ENCODE measurements at places on chromosomes 2 and 18. TPM values are rescaled to one million over a fixed set of nuclear protein-coding genes. Genes with fewer than 3 reads are reported as not detected.

DNA sequence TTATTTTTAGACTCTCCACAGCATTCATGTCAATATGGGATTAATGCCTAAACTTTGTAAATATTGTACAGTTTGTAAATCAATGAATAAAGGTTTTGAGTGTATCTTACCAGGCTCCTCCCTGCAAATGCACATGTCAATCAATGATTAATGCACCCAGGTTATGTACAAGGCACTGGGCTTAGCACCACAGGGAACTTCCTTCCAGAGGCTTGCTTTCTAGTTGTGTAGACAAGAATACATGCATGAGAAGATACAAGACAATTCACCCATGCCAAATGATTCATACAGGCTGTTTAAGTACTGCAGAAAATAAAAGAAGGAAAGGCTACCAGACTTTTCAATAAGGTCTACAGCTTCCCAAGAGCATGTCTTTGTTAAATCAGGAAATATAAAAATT lies 114.1 kb downstream of the MMADHC start:
- no peak overlapping the region for H3K4me3 ChIP-seq
- no peaks in the 10 kb centered on the region for H3K36me3 ChIP-seq
- no peaks in the 10 kb centered on the region for H3K27me3 ChIP-seq

DNA sequence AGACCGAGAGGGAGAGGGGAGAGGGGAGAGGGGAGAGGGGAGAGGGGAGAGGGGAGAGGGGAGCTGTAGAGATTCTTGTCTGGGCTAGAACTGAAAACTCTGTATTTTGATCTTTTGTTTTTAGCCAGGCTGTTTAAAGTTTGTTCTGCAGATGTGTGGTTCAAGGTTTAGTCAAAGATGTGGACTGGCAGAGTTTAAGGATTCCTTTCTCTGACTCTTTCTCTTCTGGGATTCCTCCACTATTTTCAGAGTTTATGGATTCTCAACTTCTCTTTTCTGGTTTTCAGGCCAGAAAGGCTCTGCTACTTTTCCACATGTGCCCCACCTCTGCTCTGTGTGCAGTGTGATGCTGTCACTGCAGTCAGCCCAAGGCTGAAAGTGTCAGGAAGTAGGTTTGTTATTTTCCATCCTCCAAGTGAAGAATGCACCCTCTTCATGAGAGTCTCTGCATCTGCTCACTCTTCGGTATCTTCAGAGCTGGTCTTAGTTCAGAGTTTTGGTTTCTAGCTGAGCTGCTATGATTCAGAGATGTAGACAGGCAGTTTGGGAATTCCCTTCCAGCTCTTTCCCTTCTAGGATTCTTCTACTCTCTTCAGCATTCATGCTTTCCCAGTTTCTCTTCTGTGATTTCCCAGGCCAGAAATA lies 130.9 kb upstream of the SMAD7 start:
- DNase-seq = no peak
- peaks cover 15% of the 10 kb centered on the region for H3K36me3 ChIP-seq
- no peak overlapping the region for H3K4me3 ChIP-seq
- peaks cover 29% of the 10 kb centered on the region for H3K4me1 ChIP-seq

DNA sequence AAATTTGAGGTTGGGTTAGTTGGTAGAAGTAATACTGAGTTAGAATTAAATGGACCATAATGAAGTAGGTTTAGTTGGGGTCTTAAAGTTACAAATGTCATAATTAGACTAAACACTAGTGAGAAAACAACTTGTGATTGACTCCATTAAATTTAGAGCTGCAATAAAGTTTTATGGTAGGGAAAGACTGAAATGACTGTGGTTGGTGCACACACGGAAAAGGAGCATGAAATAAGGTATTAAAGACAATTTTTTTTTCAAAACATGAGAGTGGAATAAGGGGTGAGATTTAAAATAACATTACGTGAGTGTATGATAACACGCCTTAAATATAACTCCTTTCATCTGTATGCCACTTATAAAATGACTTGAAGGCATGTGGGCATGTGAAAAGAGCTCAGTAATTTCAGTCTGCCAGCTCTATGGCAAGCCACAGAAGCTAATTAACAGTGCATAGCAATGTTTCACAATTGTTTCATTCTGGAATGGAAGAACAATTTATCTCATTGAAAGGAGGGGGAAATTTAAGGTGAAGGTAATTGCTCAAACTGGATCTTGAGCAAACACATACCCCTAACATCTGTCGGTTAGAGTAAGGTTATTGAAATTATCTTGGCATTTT lies 1.4 kb downstream of the FRZB start:
- H3K4me1 ChIP-seq = peaks cover 12% of the 10 kb centered on the region
- H3K4me3 ChIP-seq = no peak overlapping the region
- H3K27me3 ChIP-seq = peaks cover 64% of the 10 kb centered on the region
- no peak overlapping the region for H3K27ac ChIP-seq

DNA sequence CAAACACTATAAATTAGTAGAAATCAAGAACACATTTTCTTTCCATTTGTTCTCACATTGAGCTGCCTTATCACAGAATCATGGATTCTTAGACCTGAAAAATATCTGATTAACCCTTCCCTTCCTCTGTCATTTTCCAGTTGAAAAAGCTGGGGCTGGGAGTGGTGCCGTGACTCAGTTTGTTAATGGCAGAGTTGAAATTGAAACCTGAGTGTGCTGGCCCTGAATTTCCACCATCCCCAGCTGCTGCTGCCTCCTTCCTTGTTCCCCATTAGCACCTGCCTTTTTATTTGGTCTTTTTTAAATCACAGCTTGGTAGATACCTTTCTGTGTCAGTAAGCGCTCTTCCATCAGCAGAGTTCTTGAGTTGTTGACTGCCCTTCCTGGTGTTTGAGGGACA lies 10.6 kb downstream of the FARP2 start:
- peaks cover 2% of the 10 kb centered on the region for H3K4me1 ChIP-seq
- no peak overlapping the region for H3K4me3 ChIP-seq
- H3K27ac ChIP-seq = no peak overlapping the region
- no peaks in the 10 kb centered on the region for H3K36me3 ChIP-seq

Gene ACADL
- not detected for total RNA-seq

- DNase-seq = no peak
- H3K27me3 ChIP-seq = no peaks in the 10 kb centered on the region
- H3K27ac ChIP-seq = no peak overlapping the region
- H3K4me3 ChIP-seq = no peak overlapping the region
Observed at GRCh38 chr2:46632349-46632748, 153.0 kb downstream of the TMEM247 start.

Gene DSG1
- total RNA-seq = not detected

GRCh38 chr2:25879133-25879730 lies 945 bp upstream of the ASXL2 start:
- peak overlapping the region; percentile 99 for H3K27ac ChIP-seq
- H3K36me3 ChIP-seq = peaks cover 23% of the 10 kb centered on the region
- no peaks in the 10 kb centered on the region for H3K27me3 ChIP-seq
- no peak for DNase-seq

DNA sequence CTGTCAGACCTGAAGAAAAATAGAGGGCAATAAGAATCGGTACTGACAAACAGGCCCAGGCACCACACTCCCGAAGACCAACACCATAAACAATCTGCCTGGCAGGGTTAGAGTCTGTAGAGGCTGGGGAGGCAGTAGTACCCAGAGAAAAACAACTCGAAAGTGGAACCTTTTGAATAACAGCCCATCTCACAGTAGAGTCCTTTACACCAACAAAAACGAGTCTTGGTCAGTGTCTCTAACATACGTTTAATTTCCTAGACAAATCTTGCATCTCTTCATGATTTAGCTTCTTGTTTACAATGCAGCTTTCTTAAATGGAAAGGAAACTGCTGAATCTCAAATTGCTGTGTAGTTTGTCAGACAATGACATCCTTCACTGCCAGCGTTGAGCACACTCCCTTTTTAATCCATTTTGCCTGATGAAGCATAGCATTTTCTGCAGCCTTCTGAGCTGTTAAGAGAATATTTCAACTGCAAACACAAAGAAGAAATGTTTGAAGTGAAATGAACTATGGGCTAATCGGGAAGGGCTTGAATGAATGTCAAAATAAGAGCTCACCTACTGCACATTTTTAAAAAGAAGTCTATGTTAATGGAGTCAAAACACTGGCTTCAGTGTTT lies 73.1 kb upstream of the DSG1 start:
- no peaks in the 10 kb centered on the region for H3K4me1 ChIP-seq
- no peaks in the 10 kb centered on the region for H3K36me3 ChIP-seq
- H3K4me3 ChIP-seq = no peak overlapping the region
- H3K27me3 ChIP-seq = no peaks in the 10 kb centered on the region

DNA sequence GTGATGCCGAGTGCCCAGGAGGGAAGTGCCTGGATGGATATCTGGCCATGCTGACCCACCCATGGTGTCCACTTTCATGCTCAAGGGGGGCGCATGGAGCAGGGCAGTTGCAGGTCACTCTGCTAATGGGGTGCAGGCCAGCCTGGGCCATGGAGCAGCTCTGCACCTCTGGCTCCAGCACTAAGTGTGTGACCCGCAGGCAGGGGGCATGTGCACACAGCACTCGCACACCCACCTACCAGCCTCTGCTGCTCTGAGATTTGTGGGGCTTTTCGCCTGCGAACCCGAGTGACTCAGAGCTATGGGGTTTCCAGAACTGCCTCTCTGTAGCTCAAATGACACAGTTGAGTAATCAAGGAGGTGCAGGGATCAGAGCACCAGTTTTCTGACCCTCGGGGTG lies 66.2 kb downstream of the CYP26B1 start:
- H3K27me3 ChIP-seq = no peaks in the 10 kb centered on the region
- DNase-seq = no peak
- H3K36me3 ChIP-seq = no peaks in the 10 kb centered on the region
- H3K4me1 ChIP-seq = no peaks in the 10 kb centered on the region
- no peak overlapping the region for H3K4me3 ChIP-seq

- no peaks in the 10 kb centered on the region for H3K36me3 ChIP-seq
- H3K27me3 ChIP-seq = peaks cover 2% of the 10 kb centered on the region
- H3K4me3 ChIP-seq = no peak overlapping the region
- no peak for DNase-seq
- H3K27ac ChIP-seq = no peak overlapping the region
- H3K4me1 ChIP-seq = peaks cover 15% of the 10 kb centered on the region
Observed at GRCh38 chr18:24657444-24657842, 197.0 kb downstream of the HRH4 start.

- H3K27me3 ChIP-seq = peaks cover 42% of the 10 kb centered on the region
- peak; percentile 39 for DNase-seq
- no peak overlapping the region for H3K27ac ChIP-seq
- peak overlapping the region; percentile 64 for H3K4me3 ChIP-seq
- H3K36me3 ChIP-seq = no peaks in the 10 kb centered on the region
Observed at GRCh38 chr18:55321265-55322177, 266.5 kb downstream of the TCF4 start.

DNA sequence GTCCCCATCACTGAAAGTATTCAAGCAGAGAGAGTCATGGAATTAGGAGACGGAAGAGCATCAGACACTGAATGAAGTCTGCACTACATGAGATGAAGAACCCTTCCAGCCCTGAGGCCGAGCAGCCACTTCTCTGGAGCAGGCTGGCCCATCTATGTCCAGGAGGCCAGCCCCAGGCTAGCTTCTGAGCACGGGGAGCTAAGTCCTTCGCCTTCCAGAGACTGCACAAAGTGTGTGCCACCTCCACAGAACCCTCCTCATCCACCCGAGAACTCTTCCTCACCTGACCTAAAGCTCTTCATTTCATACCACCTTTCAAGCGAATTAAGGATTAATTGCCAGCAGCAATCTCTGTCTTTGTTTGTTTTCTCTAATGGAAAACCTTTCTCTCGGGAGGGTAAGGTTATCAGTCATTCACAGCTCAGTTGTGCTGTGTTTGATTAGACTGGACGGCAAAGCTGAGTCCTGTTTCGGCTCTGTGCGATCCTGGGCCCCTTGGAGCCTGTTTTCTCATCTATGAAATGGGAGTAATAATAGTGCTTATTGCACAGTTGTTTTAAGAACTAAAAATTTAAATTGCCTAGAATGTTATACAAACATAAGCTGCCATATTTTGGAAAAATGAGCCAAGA lies 38.0 kb downstream of the SCTR start:
- no peak overlapping the region for H3K27ac ChIP-seq
- H3K4me3 ChIP-seq = no peak overlapping the region
- H3K36me3 ChIP-seq = no peaks in the 10 kb centered on the region
- no peak for DNase-seq
- H3K27me3 ChIP-seq = peaks cover 2% of the 10 kb centered on the region
- no peaks in the 10 kb centered on the region for H3K4me1 ChIP-seq

Gene LAMA1
- total RNA-seq = not detected

DNA sequence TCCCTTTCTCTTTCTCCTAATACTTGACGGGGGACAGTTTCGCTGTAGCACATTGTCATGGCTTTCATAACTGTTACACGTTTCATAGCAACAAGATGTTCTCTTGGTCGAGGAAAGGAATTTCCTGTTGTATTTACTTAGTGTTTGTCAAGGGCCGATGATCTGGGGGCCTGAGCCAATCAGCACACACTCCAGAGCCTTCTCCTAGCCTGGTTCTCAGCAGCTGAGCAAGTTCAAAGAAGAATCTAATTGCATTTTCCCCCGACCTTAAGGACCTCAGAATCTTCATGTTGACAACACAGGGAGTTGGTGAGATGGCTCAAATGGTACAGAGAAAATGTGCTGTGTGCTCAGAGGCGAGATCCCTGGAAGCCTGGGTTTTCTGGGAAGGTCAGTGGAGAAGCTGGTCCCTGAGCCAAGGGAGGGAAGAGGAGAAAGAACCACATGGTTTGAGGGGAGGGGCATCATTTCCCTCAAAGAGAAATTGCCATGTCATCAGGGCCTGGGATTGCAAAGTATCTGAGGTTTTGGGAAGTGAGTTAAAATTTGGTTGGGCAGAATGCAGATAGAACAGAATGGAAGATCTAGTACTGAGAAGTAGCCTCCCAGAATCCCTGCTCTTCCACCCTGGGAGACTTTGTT lies 76.9 kb upstream of the AGAP1 start:
- no peak overlapping the region for H3K27ac ChIP-seq
- no peaks in the 10 kb centered on the region for H3K4me1 ChIP-seq
- no peak for DNase-seq
- H3K27me3 ChIP-seq = peaks cover 3% of the 10 kb centered on the region

DNA sequence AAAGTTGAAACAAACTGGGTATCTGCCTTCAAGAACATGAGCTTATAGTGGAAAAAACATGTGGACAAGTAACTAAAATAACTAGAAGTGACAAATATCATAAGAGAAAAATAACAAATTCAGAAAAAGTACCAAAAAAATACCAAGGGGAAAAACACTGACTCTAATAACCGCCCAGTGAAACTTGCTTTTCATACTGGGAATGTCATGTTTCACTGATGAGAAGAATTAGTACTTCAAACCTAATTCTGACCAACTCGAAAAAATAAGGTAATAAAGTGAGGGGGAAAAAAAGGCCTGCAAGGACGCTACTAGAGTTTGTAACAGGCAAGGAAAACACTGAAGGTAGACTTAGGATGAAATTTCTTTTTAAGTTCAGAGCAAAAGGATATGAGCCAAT lies 83.6 kb downstream of the RTTN start:
- no peaks in the 10 kb centered on the region for H3K4me1 ChIP-seq
- DNase-seq = no peak
- no peak overlapping the region for H3K4me3 ChIP-seq
- no peaks in the 10 kb centered on the region for H3K27me3 ChIP-seq
- peaks cover 29% of the 10 kb centered on the region for H3K36me3 ChIP-seq

DNA sequence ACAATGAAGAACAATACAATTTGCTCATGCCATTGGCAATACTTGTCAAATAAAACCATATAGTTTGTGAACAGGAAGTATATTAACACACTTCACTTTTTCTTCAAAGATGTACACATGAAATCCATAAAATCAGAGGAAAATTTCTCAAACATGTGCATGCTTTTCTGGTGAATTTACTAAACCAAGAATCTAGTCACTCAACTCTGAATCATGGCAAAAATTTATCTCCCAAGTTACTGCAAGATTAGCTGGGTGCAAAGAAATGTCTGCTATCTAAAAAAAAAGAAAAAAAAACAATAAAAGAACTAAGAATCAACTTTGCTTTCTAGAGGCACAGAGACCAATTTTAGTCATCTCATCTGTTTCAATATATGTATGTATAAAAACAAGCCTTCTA lies 419.2 kb downstream of the NR4A2 start:
- no peak overlapping the region for H3K4me3 ChIP-seq
- no peak for DNase-seq
- H3K27ac ChIP-seq = no peak overlapping the region
- H3K4me1 ChIP-seq = no peaks in the 10 kb centered on the region
- H3K27me3 ChIP-seq = no peaks in the 10 kb centered on the region
- H3K36me3 ChIP-seq = no peaks in the 10 kb centered on the region
